Ovary (tissue), 10 donors: ENCODE measurements at places on chromosomes 4 and X. TPM values are rescaled to one million over a fixed set of nuclear protein-coding genes. Genes with fewer than 3 reads are reported as not detected.

The GCNA gene
- 2.3 TPM for total RNA-seq

The TRIM61 gene
- total RNA-seq = 1.8 TPM

The FUNDC1 gene
- total RNA-seq = 10.6 TPM

The DRP2 gene
- total RNA-seq = 2.4 TPM

The NR0B1 gene
- total RNA-seq = 2.9 TPM

The BST1 gene
- 8.1 TPM for total RNA-seq

The SPANXN3 gene
- total RNA-seq = not detected

The PDGFC gene
- total RNA-seq = 36.2 TPM

DNA sequence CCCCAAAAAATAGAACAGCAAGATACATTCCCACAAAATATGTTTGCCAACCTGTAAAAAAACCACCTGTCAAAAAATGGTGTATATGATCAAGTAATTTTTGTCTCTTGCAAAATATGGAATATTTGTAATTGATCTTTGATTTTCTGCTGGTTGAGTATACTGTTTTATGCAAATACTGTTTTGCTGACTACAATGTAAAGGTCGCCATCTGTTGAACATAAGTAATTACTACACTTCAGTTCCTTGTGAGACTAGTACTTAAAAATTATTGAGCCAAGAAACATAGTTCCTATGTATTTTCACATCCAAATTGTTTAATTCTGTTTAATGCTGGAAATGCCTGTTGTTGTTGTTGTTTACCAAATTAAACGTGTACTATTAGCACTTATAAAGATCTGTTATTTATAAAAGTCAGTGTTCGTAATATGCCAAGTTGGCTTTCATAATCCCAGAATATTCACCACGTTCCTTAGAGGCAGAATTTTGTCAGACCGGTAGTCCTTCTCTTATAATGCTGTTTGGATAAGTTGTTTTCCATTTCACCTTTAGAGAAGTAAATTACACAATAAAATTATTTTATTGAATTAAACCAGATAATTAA, 144.2 kb downstream of the PDLIM5 start:
- no peak overlapping the region for H3K27ac ChIP-seq
- DNase-seq = no peak
- no peak overlapping the region for H3K4me3 ChIP-seq
- peaks cover 3% of the 10 kb centered on the region for H3K4me1 ChIP-seq
- H3K36me3 ChIP-seq = no peaks in the 10 kb centered on the region
- no peaks in the 10 kb centered on the region for H3K27me3 ChIP-seq

GRCh38 chr4:81724925-81725329, 253.2 kb upstream of the RASGEF1B start:
- H3K36me3 ChIP-seq = no peaks in the 10 kb centered on the region
- no peaks in the 10 kb centered on the region for H3K27me3 ChIP-seq
- no peak overlapping the region for H3K27ac ChIP-seq
- DNase-seq = no peak

DNA sequence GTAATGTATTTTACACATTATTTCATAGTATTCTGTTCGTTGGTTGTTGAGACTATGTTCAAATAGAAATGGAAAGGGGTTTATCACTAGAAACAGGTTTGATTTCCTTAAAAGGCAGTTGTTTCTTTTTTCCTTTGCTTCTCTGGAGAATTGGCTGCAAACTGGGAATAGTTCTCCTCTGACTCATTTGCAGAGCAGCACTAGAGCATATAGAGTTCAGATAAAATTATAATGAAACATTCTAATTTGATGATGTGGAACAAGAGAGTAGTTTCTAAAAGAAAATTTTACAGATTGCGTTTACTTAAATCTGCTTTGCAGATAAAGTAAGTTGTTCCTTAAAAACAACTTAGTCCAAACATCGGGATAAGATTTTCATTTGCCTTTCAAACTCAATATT, 29.7 kb downstream of the SYNPO2 start:
- no peaks in the 10 kb centered on the region for H3K27me3 ChIP-seq
- peak overlapping the region; percentile 53 for H3K27ac ChIP-seq
- no peak overlapping the region for H3K4me3 ChIP-seq

- H3K36me3 ChIP-seq = no peaks in the 10 kb centered on the region
- H3K4me3 ChIP-seq = no peak overlapping the region
- H3K27ac ChIP-seq = no peak overlapping the region
- no peaks in the 10 kb centered on the region for H3K4me1 ChIP-seq
Measured at GRCh38 chr4:152970102-152970820, 34.1 kb downstream of the FHDC1 start.

- no peak overlapping the region for H3K27ac ChIP-seq
- H3K27me3 ChIP-seq = no peaks in the 10 kb centered on the region
- no peak for DNase-seq
- H3K4me3 ChIP-seq = no peak overlapping the region
- no peaks in the 10 kb centered on the region for H3K36me3 ChIP-seq
Measured at GRCh38 chrX:85052205-85052604, 48.5 kb downstream of the APOOL start.

- H3K27ac ChIP-seq = no peak overlapping the region
- H3K27me3 ChIP-seq = no peaks in the 10 kb centered on the region
- no peaks in the 10 kb centered on the region for H3K4me1 ChIP-seq
- H3K4me3 ChIP-seq = no peak overlapping the region
Measured at GRCh38 chrX:121160987-121161386, 113.6 kb downstream of the GLUD2 start.

DNA sequence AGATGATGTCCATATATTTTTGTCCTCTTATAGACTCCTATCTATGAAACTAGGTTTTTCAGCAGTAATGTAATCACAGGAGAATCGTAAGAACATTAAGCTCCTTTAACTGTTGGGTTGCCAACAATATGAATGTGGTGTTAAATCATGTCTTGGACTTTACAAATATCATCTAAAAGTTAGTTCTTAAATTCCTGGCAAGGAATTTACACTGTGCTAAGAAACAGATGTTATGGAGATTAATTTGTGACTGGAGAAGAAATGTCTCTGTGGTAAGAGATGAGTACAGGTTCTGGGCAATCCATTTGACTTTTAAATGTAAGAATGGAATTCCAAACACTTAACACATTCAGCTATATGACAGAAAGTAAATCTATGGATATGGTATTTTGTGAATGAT, 34.6 kb downstream of the CNKSR2 start:
- no peaks in the 10 kb centered on the region for H3K27me3 ChIP-seq
- no peak for DNase-seq
- H3K4me3 ChIP-seq = no peak overlapping the region
- H3K4me1 ChIP-seq = no peaks in the 10 kb centered on the region
- no peak overlapping the region for H3K27ac ChIP-seq
- H3K36me3 ChIP-seq = no peaks in the 10 kb centered on the region

- no peak for DNase-seq
- no peaks in the 10 kb centered on the region for H3K4me1 ChIP-seq
- H3K36me3 ChIP-seq = no peaks in the 10 kb centered on the region
- H3K27ac ChIP-seq = no peak overlapping the region
Measured at GRCh38 chr4:95107004-95107403, 349.2 kb downstream of the BMPR1B start.

DNA sequence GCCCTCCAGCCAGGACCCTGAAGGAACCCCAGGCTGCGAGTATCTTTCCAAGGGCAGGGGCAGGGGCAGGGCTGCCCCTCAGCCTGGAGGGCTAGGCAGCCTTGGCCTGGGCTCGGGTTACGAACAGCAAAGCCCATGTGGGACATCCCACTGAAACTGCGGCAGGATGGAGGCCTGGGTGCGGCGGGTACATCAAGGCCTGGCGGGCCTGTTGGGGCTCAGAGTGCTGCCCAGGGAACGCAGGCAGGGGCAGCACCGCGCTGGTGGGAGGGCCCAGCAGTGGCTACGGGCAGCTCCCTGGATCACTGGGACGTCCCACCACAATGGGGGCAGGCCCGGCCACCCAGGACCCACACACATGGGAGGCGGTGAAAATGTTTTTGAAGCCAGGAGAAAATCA, 10.9 kb downstream of the NAT8L start:
- no peak overlapping the region for H3K27ac ChIP-seq
- no peaks in the 10 kb centered on the region for H3K27me3 ChIP-seq
- peaks cover 9% of the 10 kb centered on the region for H3K4me1 ChIP-seq
- DNase-seq = no peak

DNA sequence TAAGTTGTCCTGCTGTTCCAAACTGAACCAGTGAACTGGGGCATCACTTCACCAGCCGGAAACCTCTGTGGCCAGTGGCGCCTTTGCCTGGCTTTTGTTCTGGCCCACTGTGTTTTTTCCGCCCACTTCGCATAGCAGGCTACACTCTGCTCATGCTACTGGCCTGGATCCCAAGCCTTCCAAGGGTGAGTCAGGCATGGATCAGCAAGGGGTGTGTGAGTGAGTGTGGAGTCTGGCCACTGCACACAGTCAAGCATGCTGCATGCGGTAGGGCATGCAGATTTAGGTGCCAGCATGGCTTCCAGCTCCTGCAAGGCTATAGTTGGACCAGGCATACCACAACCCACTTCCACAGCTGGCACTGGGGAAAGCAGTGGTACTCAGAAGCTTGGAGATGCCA, 1967.9 kb downstream of the C4orf33 start:
- DNase-seq = no peak
- H3K27me3 ChIP-seq = no peaks in the 10 kb centered on the region
- H3K36me3 ChIP-seq = no peaks in the 10 kb centered on the region
- H3K4me3 ChIP-seq = no peak overlapping the region

- no peaks in the 10 kb centered on the region for H3K4me1 ChIP-seq
- no peak overlapping the region for H3K4me3 ChIP-seq
- H3K27ac ChIP-seq = no peak overlapping the region
- H3K27me3 ChIP-seq = no peaks in the 10 kb centered on the region
- H3K36me3 ChIP-seq = no peaks in the 10 kb centered on the region
Measured at GRCh38 chr4:77880784-77881183, 18.2 kb downstream of the MRPL1 start.

DNA sequence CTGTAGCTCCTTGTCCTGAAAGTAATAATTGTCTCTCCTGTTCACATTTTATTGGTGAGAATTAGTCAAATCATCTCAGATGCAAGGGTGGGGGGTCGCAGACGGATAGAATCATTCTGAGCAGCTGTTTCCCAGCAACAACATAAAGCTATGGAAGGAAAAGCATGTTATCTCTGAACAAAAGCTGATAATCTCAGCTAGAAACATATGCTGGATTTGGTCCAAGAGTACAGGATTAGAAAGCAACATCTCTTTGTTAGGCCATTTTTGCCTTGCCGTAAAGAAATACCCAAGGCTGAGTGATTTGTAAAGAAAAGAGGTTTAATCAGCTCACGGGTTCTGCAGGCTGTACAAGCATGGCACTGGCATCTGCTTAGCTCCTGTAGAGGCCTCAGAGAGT, 472.8 kb upstream of the BOD1L1 start:
- no peaks in the 10 kb centered on the region for H3K36me3 ChIP-seq
- no peaks in the 10 kb centered on the region for H3K4me1 ChIP-seq
- H3K27me3 ChIP-seq = no peaks in the 10 kb centered on the region
- no peak overlapping the region for H3K27ac ChIP-seq

DNA sequence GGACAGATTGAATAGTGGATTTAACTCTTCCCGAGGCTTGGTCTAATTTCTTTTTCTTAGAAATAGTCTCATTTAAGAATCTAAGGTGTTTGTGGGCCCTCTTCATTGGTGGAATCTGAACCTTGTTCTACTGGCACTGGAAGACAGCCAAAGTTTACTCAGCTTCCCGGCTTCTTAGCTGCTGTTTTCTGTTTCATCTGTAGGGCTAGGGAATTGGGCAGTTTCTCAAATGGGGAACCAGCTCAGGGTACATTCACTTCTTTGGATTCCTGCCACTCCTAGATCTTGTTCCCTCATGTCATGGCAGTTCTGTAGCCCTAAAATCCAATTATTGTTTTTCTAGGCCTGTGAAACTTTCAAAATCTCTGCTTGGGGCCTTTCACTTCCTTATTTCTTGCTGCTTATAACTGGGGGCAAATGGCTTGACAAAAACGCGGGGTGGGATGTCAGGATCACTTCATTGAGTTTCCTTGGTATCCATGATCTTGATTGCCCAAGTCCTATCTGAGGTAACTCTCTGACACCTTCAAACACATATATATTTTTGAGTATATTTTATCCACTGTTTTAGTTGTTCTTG, 985.0 kb downstream of the C4orf33 start:
- DNase-seq = no peak
- no peak overlapping the region for H3K4me3 ChIP-seq
- no peak overlapping the region for H3K27ac ChIP-seq
- no peaks in the 10 kb centered on the region for H3K4me1 ChIP-seq
- H3K36me3 ChIP-seq = no peaks in the 10 kb centered on the region
- H3K27me3 ChIP-seq = no peaks in the 10 kb centered on the region

DNA sequence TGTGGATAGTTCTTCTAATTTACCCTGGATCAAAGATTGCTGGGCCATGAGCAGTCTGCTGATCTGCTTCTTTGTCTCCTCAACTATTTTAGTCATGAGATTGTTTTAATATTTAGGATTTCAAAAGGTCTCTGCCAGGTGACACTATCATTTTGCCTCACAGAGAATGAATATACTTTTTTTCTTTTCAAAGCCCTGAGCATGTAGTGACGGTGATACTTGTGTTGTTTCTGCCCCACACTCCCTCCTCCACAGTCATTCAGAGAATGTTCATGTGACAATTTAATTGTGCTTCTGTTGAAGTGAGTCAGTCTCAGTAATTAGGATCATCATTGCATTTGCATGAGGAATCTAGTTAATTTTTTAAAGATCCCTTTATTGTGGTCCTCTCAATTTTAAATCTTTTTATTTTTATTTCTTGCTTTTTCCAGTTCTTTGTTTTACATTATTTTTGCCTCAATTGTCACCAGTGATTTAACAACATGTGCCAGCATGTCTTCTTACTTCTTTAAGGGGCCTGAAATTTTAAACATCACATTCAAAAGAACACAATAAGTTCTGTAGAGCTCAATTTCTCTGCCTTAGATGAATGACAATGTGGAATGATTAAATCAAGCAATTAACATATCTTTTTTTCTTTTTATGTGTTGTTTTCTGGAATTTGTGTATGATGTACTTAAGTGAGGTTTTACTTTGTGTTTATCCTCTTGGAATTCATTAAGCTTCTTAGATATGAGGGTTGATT, 12.3 kb downstream of the MMRN1 start:
- no peaks in the 10 kb centered on the region for H3K4me1 ChIP-seq
- no peaks in the 10 kb centered on the region for H3K27me3 ChIP-seq
- no peak overlapping the region for H3K4me3 ChIP-seq
- H3K36me3 ChIP-seq = no peaks in the 10 kb centered on the region
- no peak overlapping the region for H3K27ac ChIP-seq
- DNase-seq = no peak

DNA sequence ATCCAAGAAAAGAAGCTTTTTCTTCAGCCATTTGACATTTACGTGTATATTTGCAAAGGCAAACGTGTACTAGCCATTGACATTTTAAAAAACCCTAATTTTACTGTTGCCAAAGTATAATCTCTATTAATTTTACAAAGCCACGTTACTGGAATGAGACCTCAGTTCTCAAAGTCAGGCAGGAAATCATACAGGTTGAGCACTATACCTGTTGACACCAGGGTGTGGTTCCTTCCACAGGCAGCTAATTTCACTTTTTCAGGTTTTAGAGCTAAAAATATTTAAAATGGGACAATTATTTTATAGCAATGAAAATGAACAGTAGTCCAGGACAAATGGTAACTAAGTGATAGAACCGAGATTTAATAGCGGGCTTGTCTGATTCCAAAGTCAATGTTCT, 6.5 kb downstream of the RPGR start:
- no peak overlapping the region for H3K27ac ChIP-seq
- no peaks in the 10 kb centered on the region for H3K4me1 ChIP-seq
- H3K36me3 ChIP-seq = no peaks in the 10 kb centered on the region
- H3K4me3 ChIP-seq = no peak overlapping the region
- no peak for DNase-seq
- H3K27me3 ChIP-seq = no peaks in the 10 kb centered on the region

GRCh38 chr4:149972407-149972806, 105.8 kb upstream of the DCLK2 start:
- H3K4me1 ChIP-seq = no peaks in the 10 kb centered on the region
- H3K27ac ChIP-seq = no peak overlapping the region
- no peak overlapping the region for H3K4me3 ChIP-seq
- H3K36me3 ChIP-seq = no peaks in the 10 kb centered on the region
- no peak for DNase-seq

GRCh38 chr4:168790898-168791297, 219.2 kb downstream of the CBR4 start:
- no peak overlapping the region for H3K4me3 ChIP-seq
- no peaks in the 10 kb centered on the region for H3K36me3 ChIP-seq
- H3K4me1 ChIP-seq = no peaks in the 10 kb centered on the region
- no peak for DNase-seq
